ENCODE measurements at places on chromosomes 6 and 20. TPM values are rescaled to one million over a fixed set of nuclear protein-coding genes. Genes with fewer than 3 reads are reported as not detected.

PNLDC1 gene
- not detected for total RNA-seq

DNA sequence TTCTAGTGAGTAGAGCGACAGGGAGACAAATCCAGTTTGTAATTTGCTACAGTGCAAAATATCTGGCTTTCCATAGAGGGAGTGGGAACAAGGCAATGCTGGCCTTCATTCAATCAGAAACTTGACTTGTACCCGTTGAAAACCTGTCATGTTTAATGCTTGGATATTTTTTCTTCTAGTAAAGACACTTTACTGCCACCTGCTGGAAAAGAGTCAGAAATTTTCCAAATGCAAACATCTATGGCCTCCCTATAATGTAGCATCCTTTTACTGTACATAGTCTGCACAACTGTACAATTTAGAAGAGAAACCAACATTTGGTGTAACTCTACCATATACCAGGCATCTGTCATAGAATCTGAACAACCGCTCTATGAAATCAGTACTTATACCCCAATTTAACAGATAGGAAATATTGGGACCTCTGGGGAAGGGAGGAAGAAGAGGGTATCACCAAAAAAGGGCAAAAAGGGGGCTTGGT lies 16.7 kb upstream of the TBC1D20 start:
- H3K4me1 ChIP-seq = no peaks in the 10 kb centered on the region
- no peak overlapping the region for H3K27ac ChIP-seq
- no peak overlapping the region for H3K4me3 ChIP-seq
- H3K27me3 ChIP-seq = no peaks in the 10 kb centered on the region
- peaks cover 32% of the 10 kb centered on the region for H3K36me3 ChIP-seq
- DNase-seq = no peak

- no peak overlapping the region for H3K27ac ChIP-seq
- DNase-seq = peak; percentile 39
- no peaks in the 10 kb centered on the region for H3K36me3 ChIP-seq
- H3K27me3 ChIP-seq = peaks cover 14% of the 10 kb centered on the region
- peak overlapping the region; percentile 88 for H3K4me3 ChIP-seq
- H3K4me1 ChIP-seq = no peaks in the 10 kb centered on the region
Observed at GRCh38 chr6:11043378-11043960, 636 bp downstream of the ELOVL2 start.

GRCh38 chr6:161534264-161534873 lies 260.5 kb upstream of the AGPAT4 start:
- no peak overlapping the region for H3K4me3 ChIP-seq
- no peaks in the 10 kb centered on the region for H3K27me3 ChIP-seq
- no peak for DNase-seq
- no peaks in the 10 kb centered on the region for H3K4me1 ChIP-seq
- no peaks in the 10 kb centered on the region for H3K36me3 ChIP-seq

ZNF311 gene
- 0.68 TPM for total RNA-seq

GRCh38 chr6:95263840-95264239 lies 313.5 kb upstream of the MANEA start:
- no peak overlapping the region for H3K4me3 ChIP-seq
- peaks cover 2% of the 10 kb centered on the region for H3K36me3 ChIP-seq
- H3K4me1 ChIP-seq = no peaks in the 10 kb centered on the region
- DNase-seq = no peak
- H3K27me3 ChIP-seq = no peaks in the 10 kb centered on the region
- no peak overlapping the region for H3K27ac ChIP-seq

- no peaks in the 10 kb centered on the region for H3K4me1 ChIP-seq
- H3K27me3 ChIP-seq = no peaks in the 10 kb centered on the region
- no peaks in the 10 kb centered on the region for H3K36me3 ChIP-seq
- no peak overlapping the region for H3K27ac ChIP-seq
- H3K4me3 ChIP-seq = no peak overlapping the region
- no peak for DNase-seq
Observed at GRCh38 chr6:128131566-128131965, 230.7 kb upstream of the THEMIS start.
